Renal cortex interstitium (tissue), 15 donors: ENCODE measurements at places on chromosomes 13 and 19. TPM values are rescaled to one million over a fixed set of nuclear protein-coding genes. Genes with fewer than 3 reads are reported as not detected.

DNA sequence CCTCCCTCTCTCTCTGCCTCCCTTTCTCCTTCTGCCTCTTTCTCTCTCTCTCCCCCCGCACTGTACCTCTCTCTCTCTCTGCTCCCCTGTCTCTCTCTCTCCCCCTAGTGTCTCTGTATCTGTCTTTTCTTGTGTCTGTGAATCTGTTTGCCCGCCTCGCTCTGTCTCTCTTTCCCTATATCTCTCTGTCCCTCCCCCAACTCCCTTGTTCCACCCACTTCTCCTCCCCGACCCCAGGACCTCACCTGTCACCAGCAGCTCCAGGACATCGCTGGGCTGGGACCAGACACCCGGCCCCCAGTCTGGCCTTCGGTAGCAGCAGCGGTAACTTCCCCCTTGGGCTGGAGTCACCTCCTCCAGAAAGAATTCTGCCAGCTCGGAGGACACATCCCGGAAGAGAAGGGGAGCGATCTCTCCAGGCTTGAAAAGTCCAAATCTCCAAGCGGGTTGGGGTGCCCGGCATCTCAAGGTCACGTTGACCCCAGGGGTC lies 3.9 kb downstream of the OSCAR start:
- no peak for DNase-seq

DNA sequence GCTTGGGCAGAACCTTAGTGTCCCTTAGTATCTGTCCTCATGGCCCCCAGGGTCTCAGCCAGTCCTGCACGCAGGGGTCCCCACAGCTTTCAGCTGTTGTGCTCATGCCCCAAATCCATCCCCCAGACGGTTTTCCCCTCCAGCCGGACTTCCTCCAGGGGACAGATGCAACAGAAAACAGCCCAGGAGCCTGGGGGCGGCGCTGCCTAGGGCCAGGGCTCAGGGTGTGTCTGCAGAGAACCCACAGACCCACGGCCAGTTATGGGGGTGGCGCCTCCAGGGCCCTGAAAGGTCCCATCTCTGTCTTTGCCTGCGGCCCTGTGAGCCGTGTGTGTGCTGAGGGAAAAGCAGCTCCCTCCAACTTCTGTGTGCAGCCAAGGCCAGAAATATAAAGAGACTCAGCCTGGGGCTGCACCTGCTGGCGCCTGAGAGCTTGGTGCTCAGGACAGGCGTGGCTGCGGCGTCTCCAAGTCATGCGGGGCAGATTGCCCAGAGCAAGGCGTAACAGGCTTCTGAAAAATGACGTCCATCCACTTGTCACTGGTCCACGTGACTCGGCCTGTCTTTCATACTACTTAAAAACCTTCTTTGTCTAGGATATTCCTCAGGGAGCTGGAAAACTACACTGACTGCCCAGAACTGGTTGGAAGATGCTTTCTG lies 22.1 kb upstream of the F7 start:
- DNase-seq = no peak

DNA sequence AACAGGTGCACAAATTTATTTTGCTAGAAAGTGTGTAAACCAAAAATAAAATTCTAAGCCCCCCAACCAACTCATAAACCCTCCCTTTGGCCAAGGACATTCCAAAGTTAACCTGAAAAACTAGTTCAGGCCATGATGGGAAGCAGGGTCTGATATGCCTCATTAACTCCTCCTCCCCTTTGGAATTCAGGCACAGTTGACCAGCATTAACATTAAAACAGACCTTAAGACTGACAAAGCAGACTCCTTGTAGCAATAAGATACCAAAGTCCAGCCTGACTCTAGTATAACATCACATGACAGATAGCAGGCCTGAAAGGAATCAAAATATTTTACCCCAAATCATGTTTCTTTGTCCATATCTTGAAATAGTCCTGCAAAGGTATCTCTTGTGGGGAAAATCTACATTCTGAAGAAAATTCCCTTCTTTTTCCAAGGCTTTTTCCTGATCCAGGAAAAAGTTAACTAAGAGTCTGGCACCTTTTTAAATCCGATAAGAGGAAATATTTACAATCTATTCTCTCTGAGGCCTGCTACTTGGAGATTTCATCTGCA lies 19.7 kb downstream of the NEK5 start:
- peak; percentile 69 for DNase-seq

The KCNK6 gene
- polyA plus RNA-seq = 4.0 TPM
